Stimulated activated CD4-positive, alpha-beta T cell treated with anti-CD3 and anti-CD28 coated beads, Interleukin-15, amount 100 ng/mL, for 24 hours (primary cell): ENCODE measurements at places on chromosomes 5 and 9.

DNA sequence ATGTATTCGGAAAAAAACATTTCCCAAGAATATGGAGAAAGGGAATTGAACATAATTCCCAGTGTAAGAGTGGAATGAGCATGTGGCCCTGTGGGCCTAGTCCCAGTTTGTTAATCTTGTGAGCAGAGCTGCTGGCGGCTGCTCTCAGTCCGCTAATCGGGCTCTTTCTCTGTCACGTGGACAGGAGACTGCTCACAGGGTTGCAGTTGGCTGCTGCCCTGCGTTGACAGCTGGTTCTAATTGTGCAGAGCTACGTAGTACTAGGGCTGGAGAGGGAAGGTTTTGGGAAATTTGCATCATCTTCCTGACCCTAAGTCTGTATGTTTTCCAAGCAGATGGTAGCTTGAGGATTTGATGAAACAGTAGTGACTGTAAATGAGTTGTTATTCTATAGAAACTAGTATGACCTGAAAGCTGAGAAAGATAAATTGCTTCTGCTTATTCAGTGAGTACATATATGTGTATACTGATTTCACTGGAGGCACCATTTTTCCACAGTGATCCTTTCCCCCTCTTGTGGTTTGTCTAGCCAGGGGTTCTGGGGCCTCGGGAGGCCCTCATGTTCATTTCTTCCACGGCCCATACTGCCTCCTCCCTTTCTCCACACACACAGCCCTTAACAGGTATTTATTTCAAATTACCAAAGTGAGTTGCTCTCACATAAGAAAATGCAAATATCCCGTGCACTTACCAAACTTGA, 100.6 kb downstream of the ANGPTL2 start:
- no peak for DNase-seq

GRCh38 chr5:20972419-20972925, 984.5 kb upstream of the CDH18 start:
- no peak for DNase-seq

- no peak for DNase-seq
Observed at GRCh38 chr5:132086277-132086794, 12.7 kb downstream of the CSF2 start.

DNA sequence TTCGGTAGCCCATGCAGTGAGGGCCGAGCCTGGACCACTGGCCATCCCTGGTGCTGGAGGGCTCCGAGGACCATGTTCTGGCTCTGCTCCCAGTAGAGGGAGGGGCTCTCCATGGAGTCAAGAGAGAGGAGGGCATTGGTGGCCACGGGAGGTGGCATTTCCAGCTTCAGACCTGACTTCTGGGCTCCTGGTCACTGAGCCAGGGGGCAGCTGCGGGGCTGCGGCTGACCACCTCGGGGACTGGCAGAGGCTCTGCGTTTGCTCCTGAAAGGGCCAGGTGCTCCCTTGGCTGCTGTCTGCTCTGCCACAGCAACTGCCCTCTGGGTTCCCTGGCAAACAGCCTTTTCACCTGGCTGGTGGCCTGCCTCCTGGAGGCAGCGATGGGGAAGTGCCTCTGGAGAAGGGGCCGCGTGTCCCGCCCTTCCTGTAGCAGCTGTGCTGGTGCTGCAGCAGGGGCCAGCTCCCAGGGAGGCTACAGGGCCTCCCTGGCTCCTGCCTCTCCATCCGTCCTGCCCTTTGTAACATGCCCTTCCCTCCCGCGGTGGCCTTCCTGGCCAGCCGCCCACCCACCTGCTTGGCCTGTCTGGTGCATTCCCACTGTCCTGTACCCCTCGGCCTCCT, 144.6 kb downstream of the CACNA1B start:
- DNase-seq, result peak; percentile 50

GRCh38 chr5:112691758-112692157, 45.9 kb upstream of the APC start:
- DNase-seq, result peak; percentile 29

DNA sequence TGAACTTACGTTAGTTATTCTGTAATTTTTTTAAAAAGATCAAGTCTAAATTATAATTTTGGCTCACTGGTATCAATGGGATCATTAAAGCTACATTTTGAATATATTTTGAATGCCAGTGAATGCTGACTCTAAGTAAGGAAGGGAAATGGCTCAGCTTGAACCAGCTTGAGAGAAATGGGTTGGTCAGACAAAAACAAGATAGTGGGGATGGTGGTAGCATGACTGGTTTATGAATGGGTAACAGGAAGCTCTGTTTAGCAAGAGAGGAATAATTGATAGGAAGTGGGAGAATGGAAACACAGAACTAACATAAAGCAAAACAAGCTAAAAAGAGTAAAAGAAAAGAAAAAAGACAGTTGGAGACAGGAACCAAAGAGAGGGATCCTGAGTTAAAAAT, 220.2 kb downstream of the ADAMTS6 start:
- no peak for DNase-seq

GRCh38 chr5:113902917-113903660, 389.6 kb downstream of the YTHDC2 start:
- no peak for DNase-seq

- no peak for DNase-seq
Observed at GRCh38 chr5:150303070-150303615, 438 bp upstream of the ARSI start.

GRCh38 chr9:6929441-6930215, 171.9 kb downstream of the KDM4C start:
- DNase-seq, result no peak

DNA sequence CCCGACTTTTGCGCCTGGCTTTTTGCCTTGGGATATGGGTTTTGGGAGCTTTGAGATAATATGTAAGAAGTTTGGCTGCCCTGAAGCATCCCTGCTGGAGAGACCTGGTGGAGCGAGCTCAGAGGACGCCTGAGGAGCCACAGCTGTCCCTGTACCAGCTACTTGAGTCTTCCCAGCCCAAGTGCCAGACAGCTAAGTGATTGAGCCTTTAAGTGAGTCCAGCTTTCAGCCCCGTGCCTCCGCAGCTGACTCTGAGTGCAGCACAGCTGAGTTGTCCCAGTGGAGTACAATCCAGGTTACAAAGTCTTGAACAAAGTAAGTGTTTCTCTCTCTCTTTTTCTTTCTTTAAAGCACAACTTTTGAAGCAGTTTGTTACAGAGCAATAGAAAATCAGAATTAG, 203.8 kb upstream of the DAP start:
- no peak for DNase-seq

GRCh38 chr5:17878541-17878940, 244.3 kb downstream of the TAF11L14 start:
- no peak for DNase-seq

GRCh38 chr9:15935661-15936305, 382.9 kb downstream of the CCDC171 start:
- DNase-seq, result no peak

- no peak for DNase-seq
Observed at GRCh38 chr5:3592298-3592697, 3.3 kb upstream of the IRX1 start.

DNA sequence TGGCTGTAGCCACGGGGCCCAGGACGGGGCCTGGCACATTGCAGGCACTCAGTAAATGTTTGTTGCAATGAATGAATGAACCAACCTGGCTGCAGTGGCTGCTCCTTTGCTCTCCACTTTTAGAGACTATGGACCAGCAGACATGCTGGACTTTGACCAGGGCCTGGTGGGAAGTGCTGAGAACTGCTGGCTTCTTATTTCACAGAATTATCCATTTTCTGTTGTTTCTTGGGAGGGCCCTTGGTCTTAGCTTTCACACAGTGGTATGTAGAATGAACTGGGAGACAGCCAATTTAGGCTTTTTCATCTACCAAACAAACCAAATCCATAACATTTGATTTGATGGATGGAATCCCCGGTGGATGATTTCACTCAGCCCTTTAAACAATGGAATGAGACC, 78.0 kb upstream of the LHFPL2 start:
- DNase-seq, result no peak
